Fibroblast of lung (primary cell): ENCODE measurements at places on chromosomes 2 and 18. TPM values are rescaled to one million over a fixed set of nuclear protein-coding genes. Genes with fewer than 3 reads are reported as not detected.

The GPR39 gene
- 0.26 and 1.3 TPM in 2 replicates for total RNA-seq

The NGEF gene
- under 0.01 TPM in 1 of 2 replicates, not detected in the other for total RNA-seq

DNA sequence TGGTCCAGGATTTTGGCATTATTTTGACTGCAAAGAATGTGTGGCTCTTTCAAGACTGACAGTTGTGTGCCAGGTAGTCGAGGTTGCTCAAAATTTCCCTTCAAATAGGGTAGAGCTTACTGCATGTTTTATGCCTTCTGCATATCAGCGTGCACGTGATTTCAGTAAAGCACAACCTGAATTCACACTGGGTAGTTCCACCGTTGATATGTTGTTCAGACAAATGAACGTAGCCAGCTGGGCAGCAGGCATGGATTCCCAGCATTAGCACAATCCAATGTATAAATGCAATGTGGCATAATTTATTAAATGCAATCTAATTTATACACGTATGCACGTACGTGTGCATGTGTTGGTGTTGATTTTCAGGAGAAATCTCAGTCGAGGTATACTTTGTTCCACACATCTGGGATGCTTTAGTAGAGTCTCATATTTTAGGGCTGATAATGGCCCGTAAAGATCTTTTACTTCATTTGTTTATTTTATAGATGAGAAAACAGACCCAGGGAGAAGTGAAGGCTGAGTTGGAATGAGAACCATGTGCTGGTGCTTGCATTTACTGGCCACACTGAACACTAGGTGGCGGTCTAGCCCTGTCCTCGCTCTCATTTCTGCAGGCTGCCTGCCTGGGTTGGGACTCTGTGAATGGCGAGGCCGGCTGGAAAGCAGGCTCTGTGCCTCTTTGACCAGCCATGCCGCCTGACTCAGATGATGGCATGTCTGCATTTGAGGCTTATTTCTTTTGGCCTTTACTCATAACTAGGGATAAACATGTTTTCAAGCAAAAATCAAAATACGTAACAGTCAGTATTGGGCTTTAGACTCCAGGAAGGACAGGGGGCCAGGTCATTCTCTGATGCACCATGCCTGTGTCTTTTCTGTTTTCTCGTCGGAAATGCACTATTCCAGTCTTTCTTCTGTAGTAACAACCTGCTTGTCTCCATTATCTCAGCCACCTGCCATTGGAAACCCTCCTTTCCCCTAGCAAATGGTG, 120.4 kb downstream of the RNF144A start:
- peak; percentile 74 for DNase-seq

DNA sequence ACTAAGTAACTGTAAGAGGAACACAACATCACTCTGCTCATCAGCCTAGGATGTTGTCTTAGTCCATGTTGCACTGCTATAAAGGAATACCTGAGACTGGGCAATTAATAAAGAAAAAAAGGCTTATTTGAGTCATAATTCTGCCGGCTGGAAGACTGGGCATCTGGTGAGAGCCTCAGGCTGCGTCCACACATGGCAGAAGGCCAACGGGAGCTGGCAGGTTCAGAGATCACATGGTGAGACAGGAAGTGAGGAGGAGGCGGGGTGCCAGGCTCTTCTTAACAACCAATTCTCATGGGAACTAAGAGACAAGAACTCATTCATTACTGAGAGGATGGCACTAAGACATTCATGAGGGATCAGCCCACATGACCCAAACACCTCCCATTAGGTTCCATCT, 46.8 kb downstream of the EPG5 start:
- DNase-seq: peak; percentile 68

- DNase-seq: peak; percentile 82
Observed at GRCh38 chr2:173963817-173964564, 1.2 kb downstream of the SP3 start.

- DNase-seq: peak; percentile 91
Observed at GRCh38 chr2:177264693-177265587, at the start of gene NFE2L2. NFE2L2 (minus strand) TSS chr2:177264727; CDS start chr2:177264576, 151 bp downstream.

GRCh38 chr2:152161598-152161997, 14.0 kb downstream of the STAM2 start:
- no peak for DNase-seq

DNA sequence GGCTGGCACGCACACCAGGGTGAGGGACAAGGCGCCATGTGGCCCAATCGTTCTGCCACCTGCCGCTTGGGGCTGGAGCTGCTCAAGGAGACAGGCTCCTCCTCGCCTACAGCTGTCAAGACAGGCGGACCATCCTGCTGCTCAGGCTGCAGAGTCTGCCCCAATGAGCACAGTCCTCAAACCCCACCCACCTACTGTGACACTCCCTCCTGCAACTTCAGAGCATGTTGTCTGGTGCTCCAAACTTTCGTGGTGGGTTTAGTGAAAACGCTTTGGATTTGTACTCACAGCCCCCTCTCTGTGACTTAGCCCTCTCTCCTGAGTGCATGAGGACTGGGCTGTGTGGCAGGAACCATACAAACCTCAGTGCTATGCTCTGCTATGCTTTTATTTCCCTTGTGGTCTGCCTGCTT, 23.2 kb upstream of the SLC35F6 start:
- no peak for DNase-seq

GRCh38 chr18:3777122-3777521, 327.1 kb downstream of the TGIF1 start:
- no peak for DNase-seq

- DNase-seq: peak; percentile 48
Observed at GRCh38 chr2:37645362-37645761, 26.1 kb downstream of the CDC42EP3 start.

DNA sequence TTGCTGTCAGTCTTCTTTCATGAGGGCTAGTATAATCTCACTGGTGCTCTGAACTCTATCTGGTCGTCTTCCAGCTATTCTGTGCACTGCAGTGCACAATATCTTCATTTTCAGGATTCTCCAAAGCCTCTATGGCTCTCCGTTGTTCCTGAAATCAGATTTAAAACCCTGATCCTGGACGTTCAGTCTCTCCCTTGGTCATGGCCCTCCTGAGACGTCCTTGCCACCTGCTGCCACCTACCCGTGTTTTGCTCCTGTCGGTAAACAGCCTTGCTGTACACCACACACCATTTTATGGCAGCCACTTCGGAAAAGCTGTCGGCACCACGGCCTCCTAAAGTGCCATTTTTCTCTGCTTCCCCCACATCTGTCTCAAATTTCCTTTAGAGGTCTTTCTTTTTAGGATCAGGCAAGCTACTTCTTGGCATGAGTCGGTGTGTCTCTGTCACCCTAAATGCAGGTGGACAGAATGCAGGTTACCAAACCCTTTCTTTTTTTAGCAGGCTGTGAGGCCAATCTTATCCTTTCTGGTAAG, 170.0 kb downstream of the HRH4 start:
- no peak for DNase-seq

GRCh38 chr2:100451092-100451491, 19.2 kb upstream of the NMS start:
- DNase-seq: no peak

DNA sequence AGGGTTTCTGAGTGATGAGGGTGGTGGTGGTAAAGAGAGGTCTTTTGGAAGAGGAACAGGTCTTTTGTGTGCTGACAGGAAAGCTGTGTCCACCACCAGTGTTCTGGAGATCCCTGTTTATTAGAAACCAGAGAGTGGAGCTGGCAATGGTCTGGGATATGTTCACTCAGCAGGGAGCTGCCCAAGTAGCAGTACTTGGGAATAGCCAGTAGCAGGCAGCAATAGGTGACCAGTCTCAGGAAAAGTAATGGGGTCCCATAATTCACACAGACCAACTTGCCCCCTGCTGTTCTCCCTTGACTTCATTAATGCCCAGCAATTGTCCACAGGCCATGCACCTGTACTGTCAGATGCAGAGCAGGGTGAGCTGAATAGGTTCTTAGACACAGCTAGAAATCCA, 1.8 kb downstream of the TSPYL6 start:
- DNase-seq: no peak

DNA sequence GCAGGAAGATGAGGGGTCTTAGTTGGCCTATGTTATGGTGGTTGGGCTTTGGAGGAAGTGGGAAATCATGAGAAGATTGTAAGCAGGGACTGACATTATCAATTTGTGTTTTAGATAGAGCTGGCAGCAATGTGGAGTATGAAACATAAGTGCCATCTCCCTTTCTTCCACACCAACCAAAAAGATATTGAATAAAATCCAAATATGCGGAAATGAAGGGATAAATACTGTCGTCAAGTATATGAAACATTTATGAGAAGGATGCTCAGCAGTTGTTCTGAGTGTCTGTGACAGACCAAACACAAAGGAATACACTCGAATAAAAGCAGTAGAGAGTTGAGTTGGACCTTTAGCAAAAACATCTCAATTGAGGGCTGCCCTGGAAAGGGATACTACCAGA, 1090.0 kb upstream of the ZEB2 start:
- DNase-seq: no peak

DNA sequence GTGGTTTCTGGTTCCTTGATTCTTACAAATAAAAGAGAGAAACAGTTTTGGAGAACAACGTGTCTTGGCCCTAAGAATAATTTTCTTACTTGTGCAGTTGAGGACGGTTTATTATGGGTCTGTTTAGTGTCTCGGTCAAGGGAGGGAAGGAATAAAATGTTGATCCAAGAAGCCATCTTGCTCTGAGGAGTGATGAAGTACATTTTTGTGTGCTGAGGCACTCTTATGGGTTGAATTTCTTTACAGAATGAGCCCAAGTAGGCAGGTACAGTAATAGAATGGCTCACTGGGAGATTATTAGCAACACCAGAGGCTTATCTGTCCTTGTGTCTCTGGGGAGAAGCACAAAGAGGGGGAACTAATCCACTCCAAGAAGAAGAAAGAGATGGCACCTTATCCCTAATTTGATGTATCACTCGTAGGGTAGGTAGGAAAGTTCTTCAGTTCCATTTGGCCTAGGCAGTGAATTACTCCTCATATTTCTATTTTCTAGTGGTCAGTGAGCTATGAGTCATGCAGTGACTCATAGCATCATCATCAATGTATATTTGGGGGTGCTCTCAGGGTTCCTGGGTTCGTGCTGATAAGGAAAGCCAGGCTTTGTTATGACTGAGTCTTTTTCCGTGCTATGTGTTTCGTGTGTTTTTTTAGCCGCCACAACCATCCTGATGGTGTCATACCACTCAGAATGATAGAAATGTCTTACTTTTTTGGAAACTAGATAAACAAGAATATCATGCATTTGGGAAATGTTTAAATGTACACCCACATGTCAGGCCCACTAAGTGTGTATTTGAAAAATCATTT, 250.1 kb upstream of the CTAGE1 start:
- DNase-seq: peak; percentile 90

DNA sequence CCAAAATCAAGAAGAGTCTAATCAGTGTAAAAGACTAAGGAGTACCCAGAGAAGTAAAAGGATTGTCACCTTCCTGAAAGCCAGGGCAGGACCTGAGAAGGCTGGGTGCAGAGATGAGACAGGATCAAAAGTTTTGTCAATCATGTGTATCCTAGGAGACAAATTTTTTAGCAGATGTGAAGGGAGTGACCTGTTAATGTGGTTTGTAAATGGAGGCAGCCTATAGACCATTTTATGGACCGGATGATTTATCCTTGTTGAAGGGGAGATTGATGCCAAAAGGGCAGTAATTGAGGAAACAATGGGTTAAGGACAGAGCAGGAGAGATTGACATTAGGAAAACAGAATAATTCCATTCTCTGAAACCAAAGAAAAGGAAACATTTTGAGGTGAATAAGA, 813 bp downstream of the NDC80 start:
- no peak for DNase-seq

DNA sequence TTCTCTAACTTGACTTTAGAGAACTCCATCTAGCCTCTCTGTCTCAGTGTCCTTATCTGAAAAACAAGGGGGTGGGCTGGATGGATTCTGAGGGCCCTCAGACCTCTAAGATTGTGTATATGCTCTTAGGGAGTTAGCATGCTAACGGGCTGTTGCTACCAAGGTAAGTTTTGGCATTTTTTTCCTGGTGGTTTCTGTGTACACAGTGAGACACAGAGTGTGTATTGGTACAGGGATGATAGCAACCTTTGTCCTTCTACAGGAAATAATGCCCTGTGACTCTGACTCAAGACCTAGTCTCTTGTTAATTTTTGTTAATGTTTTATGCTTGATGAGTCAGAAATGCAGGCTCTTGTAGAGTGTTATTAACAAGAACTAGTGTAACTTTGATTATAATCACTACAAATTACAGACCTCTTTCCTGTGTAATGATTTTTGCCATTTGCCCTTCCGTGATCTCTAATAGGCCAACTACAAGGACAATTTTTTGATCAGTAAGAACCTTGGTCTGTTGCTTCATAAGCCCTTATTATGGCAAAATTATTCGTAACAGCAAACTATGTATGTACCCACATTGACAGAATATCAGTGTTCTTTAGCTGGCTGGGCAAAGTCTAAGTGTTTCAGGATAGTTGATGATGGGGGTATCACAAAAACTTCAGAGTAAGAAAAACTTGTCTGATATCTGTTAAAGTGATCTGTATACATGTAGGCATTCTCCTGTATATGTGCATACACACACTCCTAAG, 89.7 kb downstream of the SPTBN1 start:
- peak; percentile 41 for DNase-seq

DNA sequence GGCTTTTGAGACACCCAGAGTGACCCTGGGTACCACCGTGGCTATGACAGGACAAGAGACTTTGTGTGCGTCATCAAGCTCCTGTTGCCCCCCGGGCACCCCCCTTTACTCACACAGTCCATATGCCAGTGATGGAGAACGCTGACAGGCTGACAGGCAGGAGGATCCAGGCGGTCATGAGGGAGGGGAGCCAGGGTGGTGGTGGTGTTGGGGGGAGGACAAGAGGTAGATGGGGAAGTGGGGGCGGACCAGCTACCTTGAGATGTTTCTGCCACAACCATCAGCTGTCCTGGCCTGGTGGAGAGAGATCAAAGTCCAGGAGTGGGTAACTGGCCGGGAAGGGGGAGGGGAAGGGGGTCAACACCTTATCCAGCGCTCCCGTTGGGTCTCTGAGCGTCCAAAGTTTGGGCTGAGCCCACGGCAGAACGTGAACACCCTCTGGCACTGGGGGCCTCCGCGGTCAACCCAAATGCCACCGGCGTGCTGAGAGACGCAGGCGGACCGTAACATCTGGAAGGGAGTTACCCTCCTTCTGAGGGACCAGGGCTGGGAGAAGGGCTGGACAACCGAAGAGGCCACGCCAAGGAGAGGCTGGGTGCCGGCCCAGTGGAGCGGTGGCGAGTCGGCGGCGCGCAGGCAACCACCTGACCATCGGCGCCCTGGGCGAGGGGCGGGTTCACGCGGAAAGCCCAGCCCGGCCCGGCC, 575 bp downstream of the TMEM150A start:
- peak; percentile 50 for DNase-seq

DNA sequence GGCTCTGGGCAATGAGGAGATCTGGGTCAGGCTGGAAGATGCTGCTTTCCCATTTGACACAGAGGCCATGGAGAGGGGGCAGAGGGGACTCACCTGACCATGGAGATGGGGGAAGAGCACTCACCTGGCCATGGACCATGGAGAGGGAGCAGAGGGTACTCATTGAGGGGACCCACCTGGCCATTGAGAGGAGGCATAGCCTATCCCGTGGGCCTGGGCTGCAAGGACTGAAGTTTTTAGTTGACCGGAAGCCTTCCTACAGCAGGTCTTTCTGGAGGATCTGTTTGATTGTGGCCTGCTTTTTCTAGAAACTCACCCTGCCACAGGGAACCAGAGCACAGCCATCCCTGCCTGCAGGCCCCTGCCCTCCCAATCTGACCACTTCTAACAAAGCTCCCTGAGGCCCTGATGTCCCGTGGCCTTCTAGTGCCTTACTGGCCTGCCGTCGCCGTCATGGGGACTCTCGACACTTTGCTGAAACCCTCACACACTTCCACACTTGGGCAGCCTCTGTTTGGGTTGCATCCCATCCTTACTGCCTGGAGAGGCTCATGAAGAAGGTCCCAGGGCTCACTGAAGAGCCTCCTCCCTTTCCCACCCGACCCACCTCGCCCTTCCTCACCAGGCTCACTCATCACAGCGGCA, 5.1 kb upstream of the PROM2 start:
- no peak for DNase-seq
